ENCODE measurements at places on chromosomes 7 and 10.
A peak's percentile ranks its signal among the peaks of the same experiment; 100 is the strongest.

GRCh38 chr7:120973849-120974248 is 14.7 kb upstream of the CPED1 start:
- no peak for DNase-seq

- peak; percentile 11 for DNase-seq
Measured at GRCh38 chr10:16915300-16915699, 98.1 kb upstream of the RSU1 start.

DNA sequence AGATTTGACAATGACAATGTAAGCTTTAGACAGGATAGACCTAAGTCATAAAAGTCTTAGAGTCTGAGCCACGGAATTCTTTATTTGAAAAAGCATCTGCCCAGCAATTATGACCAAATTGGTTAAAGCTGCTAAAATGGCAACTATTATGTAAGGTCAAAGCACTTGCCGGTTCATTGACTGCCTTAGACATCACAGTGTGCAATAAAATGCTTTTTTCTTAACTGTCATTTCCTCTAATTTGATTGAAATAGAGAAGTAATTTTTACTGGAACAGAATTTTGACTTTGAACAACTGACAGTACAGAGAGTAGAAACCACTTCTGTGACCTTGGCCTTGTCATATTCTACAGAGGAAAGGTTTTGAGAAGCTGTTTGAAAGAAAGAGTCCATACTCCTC is 142.9 kb downstream of the THSD7A start:
- DNase-seq, result no peak

- DNase-seq, result peak; percentile 95
Measured at GRCh38 chr10:89391907-89392756, at the start of gene IFIT1. Gene IFIT1 (plus strand): TSS chr10:89392623. CDS start chr10:89392713, 90 bp downstream.

DNA sequence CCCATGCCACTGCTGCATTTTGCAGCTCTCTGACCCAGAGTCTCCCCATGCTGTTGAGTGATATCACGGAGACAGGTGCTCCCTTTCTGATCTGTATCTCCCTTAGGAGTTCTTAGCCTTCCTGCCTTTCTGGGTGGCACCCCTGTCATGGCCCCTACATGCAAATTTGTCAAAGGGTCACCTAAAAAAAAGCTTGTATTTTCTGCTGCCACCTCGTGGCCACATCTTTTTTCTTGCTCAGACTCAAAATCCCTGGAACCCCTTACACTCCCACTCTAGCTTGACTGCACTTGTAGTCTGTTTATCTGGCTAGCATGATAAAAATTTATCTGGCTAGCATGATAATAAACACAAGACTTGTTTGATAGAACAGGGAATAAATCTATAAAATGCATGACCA is 809.1 kb downstream of the SORCS1 start:
- DNase-seq, result no peak

- DNase-seq, result peak; percentile 27
Measured at GRCh38 chr7:137476937-137477336, 133.4 kb upstream of the PTN start.

- no peak for DNase-seq
Measured at GRCh38 chr7:37394158-37394557, 54.5 kb downstream of the ELMO1 start.

GRCh38 chr10:86085686-86086085 is 280.9 kb downstream of the GRID1 start:
- no peak for DNase-seq

GRCh38 chr10:31994926-31995325 is 61.3 kb downstream of the KIF5B start:
- DNase-seq, result no peak

GRCh38 chr7:23469961-23470250 is 385 bp downstream of the IGF2BP3 start:
- peak; percentile 23 for DNase-seq

DNA sequence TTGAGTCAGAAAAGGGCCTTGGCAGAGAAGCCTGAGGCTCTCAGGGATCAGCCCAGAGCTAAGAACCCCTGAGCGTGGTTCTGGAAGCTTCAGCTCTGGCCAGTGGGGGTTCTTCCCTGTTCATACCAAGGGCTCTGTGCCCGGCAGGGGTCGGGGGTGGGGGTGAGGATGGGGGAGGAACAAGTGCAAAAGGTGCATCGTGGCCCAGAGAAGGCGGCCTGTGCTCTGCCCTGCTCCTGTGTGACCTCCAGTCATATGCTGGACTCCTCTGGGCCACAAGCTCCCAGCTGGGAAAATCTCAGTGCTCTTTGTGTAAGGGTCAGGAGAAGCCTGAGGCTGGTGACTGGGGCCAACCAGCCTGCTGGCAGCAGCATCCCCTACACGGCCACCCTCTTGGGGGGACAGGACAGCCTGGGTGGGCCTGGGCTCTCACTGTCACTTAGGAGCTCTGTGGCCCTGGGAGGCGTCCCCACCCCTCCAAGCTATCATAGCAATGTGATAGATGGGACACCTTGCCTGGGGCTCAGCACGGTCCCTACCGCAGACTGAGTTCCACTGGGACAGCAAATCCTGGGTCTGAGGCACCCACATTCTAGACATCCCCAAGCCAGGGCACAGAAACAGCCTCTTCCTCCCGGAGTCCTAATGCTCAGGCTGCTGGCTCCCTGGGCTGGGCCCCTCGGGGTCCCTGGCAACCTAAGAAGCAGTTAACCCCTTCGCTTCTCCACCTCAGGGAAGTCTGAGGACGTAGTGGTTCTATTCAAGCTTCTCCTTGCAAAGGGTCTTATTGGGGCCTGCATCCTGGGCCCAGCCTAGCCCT is 2.5 kb downstream of the MMRN2 start:
- no peak for DNase-seq

DNA sequence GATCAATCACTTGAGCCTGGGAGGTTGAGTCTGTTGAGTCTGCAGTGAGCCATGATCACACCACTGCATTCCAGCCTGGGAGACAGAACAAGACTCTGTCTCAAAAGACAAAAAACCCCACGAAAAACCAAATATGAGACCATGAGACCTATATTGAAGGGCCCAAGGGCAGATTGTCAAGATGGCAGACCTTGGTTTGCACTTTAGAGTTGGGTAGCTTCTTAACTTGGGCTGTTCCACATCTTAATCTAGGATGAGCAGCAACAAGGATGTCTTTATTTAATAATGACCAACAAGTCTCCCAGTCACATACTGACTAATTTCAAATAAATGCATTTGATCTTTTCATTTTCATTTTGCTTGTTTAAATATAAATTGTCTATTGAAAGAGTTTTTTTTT is 43.8 kb downstream of the KAT6B start:
- no peak for DNase-seq

GRCh38 chr10:120103738-120104560 is 211.4 kb downstream of the SEC23IP start:
- no peak for DNase-seq

DNA sequence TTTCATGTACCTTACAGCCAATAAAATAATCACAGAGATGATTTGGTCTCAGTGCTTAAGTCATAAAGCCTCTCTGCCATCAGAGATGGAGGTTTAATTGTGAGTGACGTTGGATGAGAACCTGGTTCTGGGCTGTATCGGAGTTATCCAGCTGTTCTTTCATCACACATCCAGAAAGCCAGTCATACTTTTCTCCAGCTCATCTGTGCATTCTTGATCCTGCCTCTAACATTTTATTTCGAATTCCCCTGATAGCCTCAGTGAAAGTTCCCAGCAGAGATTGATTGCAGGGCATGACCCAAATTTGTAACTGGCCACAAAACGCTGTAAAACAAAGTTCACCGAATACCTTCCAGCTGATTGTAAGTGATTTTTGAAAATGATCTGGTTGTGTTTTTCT is 212.6 kb upstream of the HABP2 start:
- DNase-seq, result no peak

DNA sequence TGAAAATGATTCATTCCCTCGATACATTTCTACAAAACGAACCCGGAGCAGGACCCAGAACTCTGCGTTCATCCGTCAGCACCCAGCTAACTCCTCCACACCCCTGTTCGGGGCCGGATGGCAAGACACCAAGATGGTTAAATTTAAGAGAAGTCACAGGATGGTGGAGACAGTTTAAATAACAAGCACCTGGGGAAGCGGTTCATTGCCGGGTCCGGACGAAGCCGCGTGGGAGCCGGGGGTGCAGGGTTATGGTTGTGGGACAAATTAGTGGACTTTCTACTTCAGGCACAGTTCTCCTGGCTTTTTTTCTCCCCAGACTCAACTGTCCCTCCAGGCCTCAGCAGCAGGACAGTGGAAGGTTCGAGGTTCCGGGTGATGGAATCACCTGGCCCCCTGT is 45.4 kb downstream of the ASB13 start:
- no peak for DNase-seq

DNA sequence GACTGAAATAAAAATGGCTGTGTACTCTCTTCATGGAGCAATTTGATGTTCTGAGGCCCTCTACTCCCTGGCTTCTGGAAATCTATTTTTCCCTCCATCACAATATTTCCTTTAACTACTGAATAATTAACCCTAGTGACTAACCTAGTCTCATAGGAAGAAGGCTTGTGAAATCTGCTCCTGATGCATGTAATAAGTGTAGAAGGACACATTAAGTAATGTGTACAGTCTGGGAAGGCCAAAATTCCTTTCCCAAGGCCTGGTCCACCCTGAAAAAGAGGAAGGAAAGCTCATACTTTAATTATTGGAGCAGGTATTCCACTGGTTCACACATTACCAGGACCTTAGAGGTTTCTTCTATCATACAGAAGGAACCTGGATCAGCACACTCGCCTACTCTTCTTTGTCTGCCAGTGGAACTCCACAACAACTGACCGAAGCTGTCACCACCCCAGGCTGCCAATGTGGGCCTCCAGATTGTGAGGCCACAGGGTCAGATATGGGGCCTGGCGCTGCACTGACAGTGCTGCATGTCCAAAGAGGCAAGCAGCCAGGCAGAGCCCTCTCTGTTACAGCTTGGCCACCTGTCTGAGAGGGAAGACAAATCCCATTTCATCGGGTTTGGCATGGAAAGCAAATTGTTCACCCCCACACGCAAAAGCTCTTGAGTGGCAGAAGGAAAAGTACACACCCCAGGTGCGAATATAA is 54.4 kb upstream of the FAM133B start:
- peak; percentile 42 for DNase-seq

- no peak for DNase-seq
Measured at GRCh38 chr10:6299234-6299633, 96.5 kb downstream of the PFKFB3 start.

GRCh38 chr7:36088966-36089365 is 64.1 kb upstream of the EEPD1 start:
- DNase-seq, result no peak

- DNase-seq, result peak; percentile 78
Measured at GRCh38 chr7:75762350-75762917, 9.6 kb downstream of the CCL26 start.

DNA sequence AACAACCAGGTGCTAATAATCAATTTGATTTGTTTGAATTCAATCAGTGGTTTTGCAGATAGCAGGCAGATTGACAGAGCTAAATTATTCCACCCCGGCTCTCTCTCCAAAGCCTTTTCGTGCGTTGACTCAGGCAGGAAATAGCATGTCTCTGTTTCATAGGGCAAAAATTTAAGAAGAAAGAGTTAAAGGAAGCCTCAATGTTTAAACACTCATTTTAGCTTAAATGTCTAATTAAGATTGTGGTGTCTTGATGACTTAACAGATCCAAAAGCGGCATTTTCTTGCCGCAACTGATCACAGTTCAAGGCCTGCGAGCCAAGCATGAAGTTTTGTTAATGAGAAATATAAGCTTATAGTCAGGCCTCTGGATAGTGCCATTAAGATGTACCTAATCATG is 1051.1 kb upstream of the AUTS2 start:
- DNase-seq, result no peak

DNA sequence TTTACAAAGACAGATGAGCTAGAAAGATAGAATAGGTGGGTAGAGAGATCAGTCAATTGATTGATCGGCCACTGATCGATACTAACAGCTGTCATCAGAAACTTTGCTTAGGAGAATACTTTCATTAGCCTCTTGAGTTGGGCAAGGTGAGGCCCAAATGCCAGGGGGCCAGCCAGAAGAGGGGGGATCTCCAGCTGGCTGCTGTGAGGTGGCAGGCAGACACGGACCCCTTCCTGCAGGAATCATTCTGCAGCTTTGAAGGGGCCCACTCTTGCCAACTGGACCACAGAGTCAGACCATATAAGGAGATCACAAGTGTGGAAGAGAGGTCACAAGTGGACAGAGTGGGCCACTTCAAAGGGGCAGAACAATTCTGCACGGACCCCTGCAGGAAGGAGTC is 62.9 kb upstream of the DOCK1 start:
- DNase-seq, result no peak

GRCh38 chr10:71743089-71743838 is 23.7 kb upstream of the C10orf105 start:
- no peak for DNase-seq

DNA sequence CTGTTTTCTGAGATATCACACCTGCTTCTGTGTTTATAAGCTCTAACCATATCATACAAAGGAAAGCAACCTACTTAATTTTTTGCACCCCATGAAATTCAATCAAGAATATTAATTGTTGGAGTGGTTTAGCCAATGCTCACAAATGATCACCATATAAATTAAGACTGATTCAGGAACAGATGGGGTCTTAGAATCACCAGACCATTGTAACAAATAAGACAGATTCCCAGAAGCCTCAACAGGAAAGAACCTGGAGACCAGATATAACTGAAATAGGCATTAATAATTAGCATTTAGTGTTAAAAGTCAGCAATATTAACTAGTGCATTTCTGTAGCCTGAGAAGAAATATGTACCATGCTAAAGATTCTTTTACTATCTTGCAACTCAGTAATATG is 73.6 kb downstream of the SLC13A1 start:
- no peak for DNase-seq

GRCh38 chr7:480531-481218 is 39.0 kb downstream of the PDGFA start:
- DNase-seq, result no peak

DNA sequence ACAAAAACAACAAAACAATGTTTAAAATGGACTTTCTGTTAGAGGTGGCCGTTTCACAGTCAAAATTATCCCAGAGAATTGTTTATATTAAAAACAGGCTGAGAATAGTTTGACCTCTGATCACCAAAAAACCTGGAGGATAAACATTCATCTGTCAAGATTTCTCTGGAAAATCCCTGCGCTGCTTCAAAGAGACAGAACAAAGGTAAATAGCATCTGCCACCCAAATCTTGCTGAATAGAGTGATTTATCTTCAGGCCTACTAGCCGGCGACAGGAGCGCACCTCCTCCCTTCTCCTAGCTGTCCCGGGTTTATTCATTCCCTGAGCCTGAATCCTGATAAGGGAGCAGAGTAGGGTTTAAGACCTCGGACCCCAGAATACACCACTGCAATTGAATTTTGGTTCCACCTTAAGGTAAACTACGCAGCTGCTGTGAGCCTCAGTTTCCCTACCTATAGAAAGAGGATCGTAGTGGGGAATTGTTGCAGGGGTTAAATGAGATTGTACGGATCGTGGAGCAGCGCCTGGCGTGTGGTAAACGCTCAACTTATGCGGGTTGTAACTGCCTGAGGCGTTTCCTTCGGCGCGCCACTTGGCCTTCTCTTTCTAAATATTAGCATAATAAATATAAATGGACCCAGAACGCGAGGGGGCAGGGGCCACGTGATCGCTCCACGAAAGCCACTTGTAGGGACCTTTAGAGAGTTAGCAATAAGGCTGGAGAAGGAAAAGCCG is 498 bp upstream of the ST7 start:
- DNase-seq, result no peak
